Esophagus squamous epithelium (tissue), 5 donors: ENCODE measurements at places on chromosomes 7 and 10.

DNA sequence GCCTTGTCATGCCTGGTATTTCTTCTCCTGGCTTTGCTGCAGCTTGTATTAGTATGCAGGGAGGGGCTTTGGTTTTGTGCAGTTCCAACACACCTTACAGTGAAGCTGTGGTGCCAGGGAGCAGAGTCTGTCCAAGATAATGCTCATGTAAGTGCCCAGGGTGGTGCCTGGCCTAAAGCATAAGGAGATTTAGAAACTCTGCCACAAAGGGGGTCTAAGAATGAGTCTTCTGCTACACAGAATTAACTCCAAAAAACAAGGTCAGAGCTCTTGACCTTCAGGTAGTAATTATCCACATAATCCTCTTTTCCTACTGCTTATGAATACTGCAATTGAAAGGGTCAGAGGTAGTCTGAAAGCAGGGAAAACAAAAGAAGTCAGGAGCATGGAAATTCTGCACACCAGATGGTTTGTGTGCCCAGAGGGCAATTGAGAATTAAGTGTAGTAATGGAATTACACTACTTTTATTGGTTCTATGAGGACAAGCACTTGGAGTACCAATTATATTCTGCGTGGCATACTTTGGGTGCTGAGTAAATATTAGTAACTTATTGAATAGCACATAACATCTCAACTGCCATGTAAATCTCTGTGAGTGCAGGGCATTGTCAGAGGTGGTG, 121.5 kb downstream of the KAT6B start:
- DNase-seq, result no peak

DNA sequence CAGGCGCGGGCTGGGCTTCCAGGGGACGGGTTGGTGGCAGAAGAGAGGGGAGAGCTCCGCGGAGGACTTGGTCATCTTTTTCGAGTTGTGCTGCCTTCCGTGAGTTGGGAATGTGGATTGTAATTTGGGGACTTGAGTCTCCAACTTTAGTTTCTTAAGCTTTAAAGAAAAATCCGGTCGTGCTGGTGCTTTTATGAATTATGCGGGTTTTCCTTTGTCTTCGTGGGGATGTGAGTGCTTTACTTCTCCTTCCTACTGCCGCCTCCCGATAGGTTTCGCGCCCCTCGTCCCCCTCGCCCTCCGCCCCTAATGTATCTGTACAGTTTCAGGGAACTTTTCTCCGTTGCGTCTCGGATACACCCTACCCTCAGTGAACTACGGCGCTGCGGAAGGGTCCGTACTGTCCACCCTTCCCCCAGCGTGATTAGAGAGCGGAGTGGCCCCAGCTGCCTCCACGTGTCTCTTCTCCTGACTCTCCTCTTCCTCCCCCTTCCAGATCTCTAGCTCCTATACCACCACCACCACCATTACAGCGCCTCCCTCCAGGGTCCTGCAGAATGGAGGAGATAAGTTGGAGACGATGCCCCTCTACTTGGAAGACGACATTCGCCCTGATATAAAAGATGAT, 649 bp downstream of the SCD start:
- no peak for DNase-seq

- DNase-seq, result no peak
Observed at GRCh38 chr10:105644091-105644490, 1003.0 kb downstream of the SORCS3 start.

DNA sequence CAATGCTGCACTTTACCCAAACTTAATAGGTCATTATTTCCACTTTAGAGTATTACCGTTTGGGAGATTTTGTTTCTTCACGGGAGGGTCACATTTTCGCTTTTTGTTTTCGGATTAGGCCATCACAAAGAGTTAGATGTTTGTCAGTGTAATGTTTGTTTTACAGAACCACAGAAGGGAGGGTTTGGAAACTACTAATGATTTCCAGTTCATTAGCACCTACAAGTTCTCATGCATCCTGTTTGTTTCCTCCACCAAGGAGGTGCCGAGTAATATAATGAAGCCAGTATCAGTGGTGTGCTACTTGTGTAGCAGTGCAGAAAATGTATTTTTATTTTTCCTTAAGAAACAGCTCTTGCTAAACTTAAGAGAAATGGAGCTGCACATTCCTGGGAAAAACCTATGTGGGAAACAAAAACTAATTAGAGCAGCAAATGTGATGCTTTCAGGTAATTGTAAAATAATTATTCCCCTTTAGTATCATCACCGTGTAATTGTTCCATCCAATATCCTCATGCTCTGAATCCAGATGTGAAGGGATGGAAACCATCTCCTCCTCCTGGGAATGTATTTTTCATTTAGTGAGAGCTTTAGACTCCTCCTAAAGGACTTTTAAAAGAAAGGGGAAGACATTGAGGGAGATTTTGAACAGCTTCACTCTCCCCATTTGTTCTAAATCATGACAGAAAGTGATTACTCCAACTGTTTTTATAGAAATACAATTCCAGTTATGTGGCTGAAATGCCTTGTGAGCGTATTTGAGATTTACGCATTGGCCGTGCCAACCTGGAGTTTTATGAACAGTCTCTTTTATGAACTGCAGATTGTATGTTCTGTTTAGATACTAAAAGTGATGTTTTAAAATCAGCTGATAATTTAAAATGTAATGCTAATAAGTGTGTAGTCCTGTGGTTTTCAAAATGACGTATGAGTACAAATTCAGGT, 5.6 kb downstream of the CELF2 start:
- no peak for DNase-seq

DNA sequence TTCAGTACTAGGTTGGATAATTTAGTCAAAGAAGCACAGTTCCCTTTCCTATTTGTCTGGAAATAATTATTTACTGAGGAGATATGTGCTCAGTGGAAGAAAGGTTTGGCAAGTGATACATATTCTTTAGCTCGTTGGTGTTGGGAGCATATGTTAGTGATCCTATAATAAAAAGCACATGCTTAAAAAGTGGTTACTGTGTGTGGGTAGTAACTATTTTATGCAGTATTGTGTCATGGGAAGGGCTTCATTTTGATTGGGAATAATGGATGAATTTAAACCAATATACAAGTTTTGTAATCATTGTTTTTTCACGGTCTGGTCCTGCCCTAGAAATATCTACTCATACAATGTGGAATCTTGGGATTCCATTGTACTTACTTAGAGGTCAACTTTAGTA, 188.7 kb upstream of the PPP1R3A start:
- no peak for DNase-seq

GRCh38 chr10:59337201-59337652, 25.1 kb downstream of the FAM13C start:
- no peak for DNase-seq

- DNase-seq, result no peak
Observed at GRCh38 chr10:50470798-50471582, 152.8 kb downstream of the SGMS1 start.

- no peak for DNase-seq
Observed at GRCh38 chr10:15232279-15232678, 63.8 kb upstream of the NMT2 start.

- no peak for DNase-seq
Observed at GRCh38 chr7:100384628-100385294, 11.5 kb downstream of the PILRA start.

DNA sequence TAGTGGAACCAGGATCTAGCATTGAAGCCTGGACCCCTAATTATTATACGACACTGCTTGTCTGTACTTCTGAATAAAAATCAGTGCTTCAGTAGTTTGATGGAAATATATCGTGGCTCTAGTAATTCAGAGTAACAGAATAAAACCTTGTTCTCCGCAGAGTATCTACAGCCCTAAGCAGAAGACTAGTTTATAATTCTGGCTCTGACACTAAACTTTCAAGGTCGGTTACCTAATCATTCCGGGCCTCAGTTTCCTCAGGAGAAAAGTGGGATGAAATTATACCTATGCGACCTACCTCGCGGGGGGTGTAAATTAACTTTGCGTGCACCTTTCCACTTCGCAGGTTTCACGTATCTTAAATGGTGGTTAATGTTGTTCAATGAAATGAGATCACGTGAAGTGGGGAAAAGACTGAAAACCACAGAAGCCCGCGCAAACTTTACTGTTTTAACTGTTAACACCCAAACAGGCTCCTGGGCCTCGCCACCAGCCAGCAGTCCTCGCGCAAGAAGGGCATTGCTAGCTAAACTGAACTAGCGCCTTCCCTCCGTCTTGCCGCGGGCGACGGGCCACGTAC, 615 bp downstream of the THAP5 start:
- DNase-seq, result no peak

- no peak for DNase-seq
Observed at GRCh38 chr10:96991313-96991841, 159.3 kb downstream of the LCOR start.

DNA sequence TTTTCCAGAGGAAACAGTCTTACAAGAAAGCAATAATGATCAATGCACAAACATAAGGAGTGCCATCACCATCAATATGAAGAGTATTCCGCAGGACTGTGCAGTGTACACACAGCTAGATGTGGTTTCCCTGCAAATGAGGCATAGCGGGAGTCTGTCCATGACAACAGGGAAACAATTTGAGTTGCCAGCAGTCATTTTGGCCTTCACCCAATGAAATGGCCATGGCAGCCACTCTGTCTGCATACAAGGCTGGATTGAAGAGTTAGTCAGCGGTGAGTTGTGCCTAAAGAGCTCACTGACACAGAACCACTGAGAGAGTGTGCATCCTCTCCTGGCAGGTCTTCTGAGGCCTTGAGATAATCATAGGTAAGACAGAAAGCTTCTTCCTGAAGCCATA, 303.3 kb downstream of the IPMK start:
- no peak for DNase-seq

GRCh38 chr10:10056961-10057360, 960.7 kb upstream of the CELF2 start:
- DNase-seq, result no peak

- DNase-seq, result no peak
Observed at GRCh38 chr7:86863452-86863851, 196.0 kb downstream of the ELAPOR2 start.

DNA sequence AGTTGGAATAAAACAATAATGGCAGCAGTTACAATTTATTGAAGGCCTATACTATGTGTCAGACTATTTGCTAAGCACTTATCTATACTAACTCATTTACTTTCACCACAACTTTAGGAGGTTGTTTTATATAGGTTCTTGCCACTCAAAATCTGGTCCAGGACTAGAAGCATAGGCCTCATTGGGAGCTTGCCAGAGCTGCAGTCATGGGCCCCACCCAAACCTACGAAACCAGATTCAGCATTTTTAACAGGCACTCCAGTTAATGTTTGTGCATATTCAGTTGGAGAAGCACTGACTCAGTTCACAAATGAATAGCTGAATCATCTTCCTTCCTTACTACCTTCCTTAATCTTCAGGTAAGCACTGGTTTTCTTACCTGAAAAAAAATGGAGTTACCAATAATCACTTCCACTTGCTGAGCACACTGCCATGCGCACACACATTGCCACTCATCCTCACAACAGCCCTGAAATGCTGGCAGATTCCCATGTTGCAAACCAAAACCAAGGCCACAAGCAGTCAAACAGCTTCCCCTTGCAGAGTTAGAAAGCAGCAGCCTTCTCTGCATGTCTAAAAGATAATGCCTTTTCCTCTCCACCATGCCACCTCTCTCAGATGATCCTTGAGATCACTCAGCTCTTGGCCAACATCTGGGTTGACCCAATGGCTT, 122.4 kb downstream of the SLC16A9 start:
- no peak for DNase-seq

DNA sequence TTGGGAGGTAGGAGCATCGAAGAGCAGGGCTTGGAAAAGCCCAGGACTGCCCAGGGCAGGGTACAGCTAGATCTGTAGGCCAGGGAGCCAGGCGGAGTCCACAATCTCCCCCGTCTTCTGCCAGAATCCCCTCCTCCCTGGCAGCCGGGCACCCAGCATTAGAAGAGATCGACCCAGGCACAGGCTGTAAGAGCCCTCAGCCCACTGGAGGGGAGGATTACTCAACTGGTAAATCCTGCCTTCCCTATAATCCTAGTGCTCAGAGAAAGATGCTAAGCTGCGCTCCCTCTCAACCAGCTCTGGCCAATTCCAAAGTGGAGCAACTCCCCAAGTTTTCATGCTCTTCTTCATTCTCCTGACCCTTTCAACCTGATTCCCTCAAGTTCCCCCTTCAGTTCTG, 3.2 kb downstream of the SPOCK2 start:
- no peak for DNase-seq

DNA sequence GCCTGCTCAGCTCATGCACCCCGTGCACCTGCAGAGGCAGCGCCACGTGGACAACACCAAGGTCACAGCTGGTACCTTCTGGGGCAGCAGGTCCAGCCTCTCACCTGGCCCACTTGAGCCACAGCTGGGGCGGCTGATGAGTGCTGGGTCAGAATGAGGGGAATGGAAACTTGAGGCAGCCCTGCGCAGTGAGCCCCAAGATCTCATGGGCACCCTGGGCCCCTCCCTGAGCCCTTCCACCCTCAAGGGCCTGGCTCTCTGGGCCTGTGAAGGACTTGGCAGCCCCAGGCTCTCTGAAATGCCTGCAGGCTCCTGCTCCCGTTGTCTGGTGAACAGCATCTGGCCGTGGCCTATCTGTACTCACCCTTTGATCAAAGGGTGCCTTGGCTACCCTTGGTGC, 112.7 kb downstream of the TCERG1L start:
- no peak for DNase-seq

DNA sequence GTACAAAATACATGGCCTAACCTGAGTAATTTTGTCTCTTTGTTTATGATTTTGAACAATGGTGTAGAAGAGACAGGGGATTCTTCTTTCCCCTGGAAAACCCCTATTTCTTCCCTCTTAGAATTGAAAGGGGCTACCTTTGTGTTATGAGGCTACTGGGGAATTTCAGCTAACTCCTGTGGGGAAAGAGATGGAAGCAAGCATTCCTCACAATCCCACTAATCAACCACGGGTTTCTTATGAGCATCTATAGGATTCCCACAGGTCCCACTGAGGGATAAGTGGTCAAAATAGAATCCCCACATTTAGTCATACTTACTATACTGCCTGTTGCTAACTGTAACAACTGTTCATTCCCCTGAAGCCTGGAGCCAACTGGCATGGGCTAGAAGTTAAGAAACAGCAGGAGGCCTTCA, 32.2 kb upstream of the ITGB8 start:
- DNase-seq, result no peak

- DNase-seq, result no peak
Observed at GRCh38 chr7:68787566-68787965, 810.7 kb upstream of the AUTS2 start.

DNA sequence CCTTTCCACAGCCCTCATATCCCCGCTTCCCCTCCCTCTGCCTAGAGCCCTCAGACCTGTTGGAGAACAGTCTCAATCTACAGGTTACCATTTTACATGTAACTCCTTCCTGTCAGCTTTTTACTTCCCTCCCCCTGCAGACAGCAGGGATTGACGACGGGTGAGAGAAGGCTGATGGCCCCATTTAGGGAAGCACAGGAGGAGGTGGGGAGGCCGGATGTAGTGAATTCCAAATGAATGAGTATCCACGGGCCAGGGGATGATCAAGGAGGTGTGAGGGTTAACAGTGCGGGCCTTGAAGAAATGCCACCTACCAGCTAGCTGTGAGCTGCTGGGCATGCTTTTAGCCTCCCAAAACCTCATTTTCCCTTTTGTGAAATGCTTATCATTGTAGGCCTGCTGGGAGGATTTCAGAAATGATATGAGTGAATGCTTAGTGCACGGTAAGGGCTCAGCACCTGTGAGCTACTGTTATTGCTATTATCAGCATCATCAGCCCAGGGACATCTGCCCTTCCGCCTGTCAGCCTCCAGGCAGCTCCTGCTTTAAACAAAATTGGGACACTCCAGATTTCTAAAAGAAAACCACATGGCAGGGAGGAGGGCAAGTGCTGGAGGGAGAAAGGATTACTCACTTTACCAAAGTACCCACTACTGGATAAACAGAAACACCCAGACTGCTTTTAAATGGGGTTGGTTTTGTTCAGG, 6.5 kb upstream of the NANOS1 start:
- no peak for DNase-seq
